ENCODE measurements at places on chromosomes 11 and 22. TPM values are rescaled to one million over a fixed set of nuclear protein-coding genes. Genes with fewer than 3 reads are reported as not detected.

The ACTN3 gene
- total RNA-seq, result not detected

The ELF5 gene
- total RNA-seq, result not detected

The TOB2 gene
- total RNA-seq, result 20.7 TPM

The RNF214 gene
- 12.3 TPM for total RNA-seq

The SLC16A8 gene
- total RNA-seq, result not detected

The ISX gene
- not detected for total RNA-seq

The OR9I1 gene
- not detected for total RNA-seq

The PARVG gene
- total RNA-seq, result not detected

All from A549 treated with GW870086 at 1 μM for 4 hours (cell line).